Testis (tissue), 5 donors: ENCODE measurements at places on chromosomes 7 and 10. TPM values are rescaled to one million over a fixed set of nuclear protein-coding genes. Genes with fewer than 3 reads are reported as not detected.
A peak's percentile ranks its signal among the peaks of the same experiment; 100 is the strongest.

- no peak for DNase-seq
Observed at GRCh38 chr7:19690736-19691135, 18.1 kb downstream of the POLR1F start.

DNA sequence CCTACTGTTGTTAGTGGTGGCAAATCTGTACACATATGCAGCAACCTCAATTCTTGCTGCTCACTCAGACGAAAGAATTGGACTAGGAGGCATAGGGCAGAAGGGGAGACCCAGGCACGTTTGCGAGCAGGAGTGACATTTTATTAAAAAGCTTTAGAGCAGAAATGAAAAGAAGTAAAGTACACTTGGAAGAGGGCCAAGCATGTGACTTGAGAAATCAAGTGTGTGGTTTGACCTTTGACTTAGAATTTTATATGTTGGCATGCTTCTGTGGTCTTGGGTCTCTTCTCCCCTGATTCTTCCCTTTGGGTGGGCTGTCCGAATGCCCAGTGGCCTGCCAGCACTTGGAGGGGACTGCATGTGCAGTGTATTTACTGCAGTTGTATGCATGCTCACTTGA lies 205.5 kb upstream of the SEMA3D start:
- DNase-seq = no peak

DNA sequence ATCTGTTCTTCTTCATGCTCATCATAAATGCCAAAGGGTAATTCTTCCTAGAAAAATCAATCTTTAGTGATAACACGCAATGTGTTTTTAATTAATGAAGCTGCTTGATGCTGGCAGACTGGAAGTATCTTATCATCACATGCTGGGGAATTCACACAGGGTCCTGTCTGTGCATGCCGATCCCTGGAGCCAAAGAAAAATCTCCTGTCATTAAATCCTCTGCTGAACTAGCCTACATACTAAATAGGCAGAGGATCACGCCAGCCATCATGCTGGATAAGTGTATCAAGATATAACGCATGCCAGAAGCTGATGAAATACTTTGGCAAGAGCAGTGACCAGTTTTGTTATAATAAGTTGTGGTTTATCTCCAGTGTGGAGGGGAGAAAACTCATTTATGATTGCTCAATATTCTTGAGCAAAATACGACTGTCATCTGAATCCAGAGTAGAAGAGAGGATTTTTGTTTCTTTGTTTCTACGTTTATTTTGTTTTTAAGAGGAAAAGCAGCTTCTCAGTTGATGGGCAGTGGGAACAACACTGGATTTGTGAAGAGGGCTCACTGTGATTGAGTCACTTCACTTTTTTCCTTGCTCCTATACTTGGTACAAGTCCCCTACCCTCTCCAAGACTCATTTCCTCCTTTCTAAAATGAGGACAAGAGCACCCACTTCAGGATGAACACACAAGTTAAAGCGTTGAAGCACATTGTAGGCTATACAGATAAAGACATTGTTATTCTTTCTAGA lies 649.1 kb downstream of the TNS3 start:
- peak; percentile 26 for DNase-seq

CFAP43 gene
- polyA plus RNA-seq = 60.7 TPM

DNA sequence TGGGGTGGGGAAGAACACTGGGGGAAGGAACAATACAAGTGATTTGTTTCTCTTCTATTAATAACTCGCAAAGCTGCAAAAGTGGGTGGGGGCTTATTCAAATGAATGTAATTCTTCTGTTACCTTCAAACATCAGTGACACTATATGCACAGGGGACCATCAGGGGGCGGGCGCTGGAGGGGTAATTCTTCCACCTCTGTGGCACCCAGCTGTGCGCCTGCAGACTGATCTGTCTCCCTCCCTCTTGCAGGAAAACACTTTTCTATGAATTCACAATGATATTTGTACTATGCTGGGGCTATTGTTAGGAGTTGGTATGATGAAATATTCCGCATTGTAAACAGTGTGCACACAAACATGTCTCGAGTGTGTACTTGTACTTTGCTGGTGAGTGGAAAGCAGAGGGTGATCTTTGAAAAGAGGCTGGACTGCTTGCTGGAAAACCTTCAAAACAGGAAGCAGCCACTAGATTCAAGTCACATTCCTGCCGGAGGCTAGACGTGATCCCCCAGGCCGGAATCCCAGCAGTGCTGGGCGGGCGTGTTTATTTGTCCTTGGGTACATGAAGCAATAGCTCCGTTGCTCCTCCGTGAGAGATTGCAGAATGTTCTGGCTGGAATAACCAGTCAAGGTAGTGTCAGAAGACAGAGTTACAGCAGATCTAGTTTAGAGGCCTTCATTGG lies 15.8 kb upstream of the BNIP3 start:
- peak; percentile 83 for DNase-seq

FAM25C gene
- polyA plus RNA-seq = not detected

WDR86 gene
- 2.8 TPM for polyA plus RNA-seq

DNA sequence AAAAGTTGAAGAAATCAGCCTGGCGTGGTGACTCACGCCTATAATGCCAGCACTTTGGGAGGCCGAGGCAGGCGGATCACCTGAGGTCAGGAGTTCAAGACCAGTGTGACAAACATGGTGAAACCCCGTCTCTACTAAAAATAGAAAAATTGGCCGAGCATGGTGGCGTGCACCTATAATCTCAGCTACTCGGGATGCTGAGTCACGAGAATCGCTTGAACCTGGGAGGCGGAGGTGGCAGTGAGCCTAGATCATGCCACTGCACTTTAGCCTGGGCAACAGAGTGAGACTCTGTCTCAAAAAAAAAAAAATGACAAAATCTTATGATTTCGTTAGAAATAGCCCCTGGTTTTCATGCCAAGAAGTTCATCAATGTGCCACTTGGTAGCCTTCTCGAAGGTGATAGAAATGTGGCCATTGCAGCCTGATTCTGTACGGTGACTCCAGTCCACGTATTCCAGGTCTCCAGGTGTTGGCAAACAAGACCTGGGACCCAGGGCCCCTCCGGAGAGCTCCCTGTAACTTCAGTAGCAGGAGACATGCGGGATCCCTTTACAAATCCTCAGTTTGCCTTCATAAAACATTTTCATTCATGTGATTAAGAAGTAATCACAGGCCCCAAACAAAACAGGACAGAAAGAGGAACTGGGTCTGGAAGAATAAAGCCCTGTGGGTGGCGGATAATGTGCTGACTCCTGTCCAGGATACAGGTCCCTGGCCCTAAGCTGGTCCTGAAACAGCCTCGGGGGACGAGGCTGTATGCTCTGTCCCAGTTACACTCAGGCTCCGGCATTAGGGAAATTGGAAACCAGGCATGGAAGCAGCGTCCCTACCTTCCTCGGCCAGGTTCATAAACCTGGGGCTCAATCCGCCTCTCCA lies 207.3 kb upstream of the SH2B2 start:
- no peak for DNase-seq

GRCh38 chr7:64181586-64181985 lies 25.4 kb upstream of the ZNF735 start:
- no peak for DNase-seq

- DNase-seq = no peak
Observed at GRCh38 chr7:112132051-112132694, 74.0 kb downstream of the DOCK4 start.

DNA sequence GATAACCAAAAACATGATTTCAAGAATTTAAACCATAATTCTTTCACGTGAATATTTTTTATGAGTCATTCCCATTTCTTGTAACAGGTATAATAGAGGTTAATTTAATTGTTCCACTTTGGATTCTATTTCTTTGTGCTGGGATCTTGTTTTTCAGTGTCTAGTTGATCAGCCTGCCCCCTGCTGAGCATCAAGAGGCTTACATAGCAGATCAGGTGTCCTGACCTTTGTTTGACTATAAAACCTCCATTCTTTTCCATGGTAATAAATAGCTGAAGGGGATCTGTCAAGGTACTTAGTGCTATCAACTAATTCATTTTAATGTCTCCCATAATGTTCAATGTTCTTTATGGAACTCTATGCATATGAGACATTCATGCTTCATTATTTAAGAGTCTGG lies 4.9 kb downstream of the COL17A1 start:
- DNase-seq = peak; percentile 46

CYP26C1 gene
- polyA plus RNA-seq = 0.17 TPM

CRYGN gene
- 0.44 TPM for polyA plus RNA-seq

SRPK2 gene
- polyA plus RNA-seq = 226 TPM

RPA3 gene
- 48.7 TPM for polyA plus RNA-seq

C10orf105 gene
- polyA plus RNA-seq = 1.7 TPM

DNA sequence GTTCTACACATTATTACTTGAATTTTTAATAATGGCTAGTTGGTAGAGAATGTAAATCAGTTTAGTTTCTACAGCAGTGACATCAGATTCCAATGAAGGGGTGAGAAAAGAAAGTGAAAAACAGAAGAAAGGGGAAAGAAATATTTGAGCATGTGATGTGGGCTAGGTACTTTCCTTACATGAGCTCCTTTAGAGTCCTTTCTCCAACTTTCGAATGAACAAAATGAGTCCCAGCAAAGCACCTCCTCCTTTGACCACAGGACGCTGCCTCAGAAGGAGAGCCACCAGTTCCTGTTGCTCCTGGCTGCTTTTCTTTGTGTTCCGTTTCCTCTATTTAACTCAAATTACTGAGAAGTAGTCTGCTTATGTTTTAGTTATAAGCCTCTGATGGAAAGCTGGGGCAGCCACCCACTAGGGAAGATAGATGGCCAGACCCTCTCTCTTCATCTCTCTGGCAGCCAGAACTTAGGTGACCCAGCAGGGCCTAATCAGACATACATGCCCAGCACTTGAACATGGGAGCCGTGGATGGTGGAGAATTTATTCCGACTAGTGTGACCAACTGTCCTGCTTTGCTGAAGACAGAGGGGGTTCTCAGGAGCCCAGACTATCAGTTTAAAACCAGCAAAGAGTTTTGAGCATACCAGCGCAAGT lies 82.4 kb upstream of the NME8 start:
- no peak for DNase-seq

LRRN3 gene
- polyA plus RNA-seq = 9.3 TPM

PBLD gene
- polyA plus RNA-seq = 4.4 TPM

DNA sequence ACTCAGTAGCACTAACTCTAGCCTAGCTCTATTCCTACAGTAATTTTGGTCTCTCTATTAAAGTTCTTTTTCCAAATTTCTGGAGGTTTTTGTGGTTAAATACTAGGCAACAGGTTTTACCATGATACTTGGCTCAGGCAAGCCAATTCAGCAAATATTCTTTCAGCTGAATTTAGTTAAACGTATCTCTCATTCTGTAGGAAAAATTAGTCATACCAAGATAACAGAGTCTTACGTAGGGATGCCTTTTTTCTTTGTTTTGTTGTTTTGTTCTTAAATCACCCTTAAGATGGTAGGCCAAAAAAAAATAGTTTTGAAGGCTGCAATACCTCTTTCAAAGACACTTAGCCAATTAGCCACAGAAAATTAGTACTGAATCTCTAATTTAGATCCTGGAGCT lies 180.5 kb downstream of the MAGI2 start:
- no peak for DNase-seq

DNA sequence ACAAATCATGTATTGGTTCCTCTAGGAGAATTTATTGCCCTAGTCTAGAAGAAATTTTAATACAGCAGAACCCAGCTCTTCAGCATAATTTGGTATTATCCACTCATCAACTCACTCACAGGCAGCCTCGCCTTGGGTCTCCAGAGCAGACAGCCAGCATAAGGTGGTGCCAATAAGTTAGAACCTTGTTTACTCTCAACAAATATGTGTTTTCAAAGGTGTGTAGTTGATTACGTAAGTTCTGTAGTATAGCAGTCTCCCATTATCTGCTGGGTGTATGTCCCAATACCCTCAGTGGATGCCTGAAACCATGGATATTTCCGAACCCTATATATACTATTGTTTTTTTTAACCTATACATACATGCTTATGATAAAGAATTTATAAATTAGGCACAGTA lies 522.5 kb upstream of the LRRN3 start:
- no peak for DNase-seq

GATA3 gene
- 0.50 TPM for polyA plus RNA-seq

ARF5 gene
- 161 TPM for polyA plus RNA-seq

HOXA4 gene
- 3.3 TPM for polyA plus RNA-seq

LIPM gene
- polyA plus RNA-seq = not detected

DNA sequence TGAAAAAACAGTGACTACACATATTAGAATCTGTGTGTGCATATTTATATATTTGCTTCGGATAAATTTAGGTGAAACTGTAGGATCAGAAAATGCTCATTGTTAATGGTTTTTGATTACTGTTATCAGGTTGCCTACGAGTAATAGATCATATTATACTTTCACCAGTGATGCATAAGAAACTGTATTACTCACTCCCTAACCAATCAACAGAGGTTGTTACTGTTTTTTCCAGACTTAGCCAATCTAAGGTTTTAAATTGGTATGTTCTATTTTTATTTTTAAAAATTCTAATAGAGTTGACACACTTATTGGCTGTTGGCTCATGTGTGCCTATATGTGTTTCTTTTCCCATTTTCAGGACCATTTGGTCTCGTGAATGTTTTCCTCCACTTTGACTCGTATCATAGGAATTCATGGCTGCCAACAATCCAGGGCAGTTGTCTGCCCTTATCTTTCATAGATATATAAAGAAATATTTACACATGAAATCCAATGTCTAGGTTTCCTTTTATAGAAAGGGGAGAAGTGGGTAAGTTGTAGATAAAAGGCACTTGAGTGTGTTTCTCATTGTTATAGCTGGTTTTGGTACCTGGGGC lies 59.2 kb downstream of the ANLN start:
- no peak for DNase-seq

DNA sequence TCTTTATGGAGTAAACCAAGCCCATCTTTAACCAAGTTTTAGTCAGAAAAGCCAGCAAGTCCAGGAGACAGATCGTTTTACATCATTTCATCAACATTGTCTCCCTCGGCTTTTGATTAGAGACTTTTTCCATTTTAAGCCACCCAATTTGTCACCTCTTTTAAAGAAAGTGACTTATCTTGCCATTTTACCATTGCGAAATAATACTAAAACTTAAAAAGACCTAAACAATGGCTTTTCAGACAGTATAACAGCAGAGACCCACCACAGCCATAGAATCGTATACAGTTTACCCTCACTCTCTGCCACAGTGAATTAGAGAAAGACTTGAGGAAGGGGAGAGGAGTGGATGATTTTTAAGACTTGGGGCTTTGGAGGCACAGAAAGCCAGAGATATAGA lies 359.7 kb upstream of the C7orf33 start:
- no peak for DNase-seq

CFAP70 gene
- 57.2 TPM for polyA plus RNA-seq

WASHC2A gene
- polyA plus RNA-seq = 27.7 TPM

DNA sequence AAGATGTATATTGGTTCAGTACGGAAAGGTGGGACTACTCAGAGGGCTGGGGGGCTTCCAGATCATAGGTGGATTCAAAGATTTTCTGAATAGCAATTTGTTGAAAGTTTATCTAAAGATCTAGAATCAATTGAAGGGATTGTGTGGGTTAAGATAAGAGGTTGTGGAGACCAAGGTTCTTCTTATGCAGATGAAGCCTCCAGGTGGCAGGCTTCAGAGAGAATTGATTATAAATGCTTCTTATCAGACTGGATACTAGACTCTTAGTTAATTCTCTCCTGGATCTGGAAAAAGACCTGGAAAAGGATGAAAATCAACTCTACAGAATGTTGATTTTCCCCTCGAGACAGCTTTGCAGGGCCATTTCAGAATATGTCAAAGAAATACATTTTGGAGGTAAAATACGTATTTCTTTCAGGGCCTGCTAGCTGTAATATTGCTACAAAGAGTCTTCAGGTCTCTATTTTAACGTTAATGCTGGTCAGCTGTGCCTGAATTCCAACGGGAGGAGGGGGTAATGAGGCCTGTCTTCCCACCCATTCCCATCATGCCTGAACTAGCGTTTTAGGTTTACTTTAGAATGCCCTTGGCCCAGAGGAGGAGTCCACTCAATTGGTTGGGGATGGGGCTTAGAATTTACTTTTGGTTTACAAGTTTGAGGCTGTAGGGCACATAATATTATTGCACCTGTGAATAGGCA lies 12.8 kb upstream of the GPR15LG start:
- DNase-seq = no peak

- DNase-seq = no peak
Observed at GRCh38 chr7:20864221-20864620, 77.5 kb upstream of the SP8 start.
